ENCODE measurements at places on chromosomes 2 and 18.

DNA sequence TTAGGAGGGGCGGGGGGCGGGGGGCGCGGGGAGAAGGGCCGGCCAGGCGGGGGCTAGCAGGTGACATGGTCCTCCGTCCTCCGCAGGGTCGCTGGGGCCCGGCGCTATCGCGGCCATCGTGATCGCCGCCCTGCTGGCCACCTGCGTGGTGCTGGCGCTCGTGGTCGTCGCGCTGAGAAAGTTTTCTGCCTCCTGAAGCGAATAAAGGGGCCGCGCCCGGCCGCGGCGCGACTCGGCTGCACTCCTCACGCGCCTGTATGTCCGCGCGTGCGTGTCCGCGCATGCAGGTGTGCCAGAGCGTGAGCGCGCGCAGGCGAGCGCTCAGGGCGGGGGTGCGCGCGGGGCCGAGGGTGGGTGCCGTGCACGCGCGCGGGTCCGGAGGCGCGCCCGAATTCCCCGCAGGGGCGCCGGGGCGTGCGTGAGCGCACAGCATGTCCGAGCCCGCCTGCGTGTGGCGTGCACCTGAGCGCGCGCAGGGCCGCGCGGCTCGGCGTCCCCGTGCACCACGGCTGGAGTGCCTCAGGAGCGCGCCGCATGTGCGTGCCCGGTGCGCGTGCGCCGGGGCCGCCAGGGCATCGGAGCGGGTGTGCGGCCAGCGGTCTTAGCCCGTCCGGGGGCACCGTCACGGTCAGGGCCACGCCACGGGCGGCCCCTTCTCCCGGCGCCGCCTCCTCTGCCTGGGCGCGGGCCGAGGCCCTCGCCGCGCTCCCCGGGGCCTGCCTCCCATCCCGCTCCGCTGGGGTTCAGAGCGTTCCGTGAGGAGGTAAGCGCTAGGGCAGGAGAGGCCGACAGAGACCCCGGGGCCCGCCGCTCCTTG is 6.3 kb downstream of the SNORC start:
- no peak for DNase-seq

GRCh38 chr18:62324917-62325805 is at the start of gene TNFRSF11A:
Gene TNFRSF11A, plus strand, starts transcription at chr18:62325310. Its CDS starts 43 bp downstream, at chr18:62325353.
- DNase-seq: no peak

DNA sequence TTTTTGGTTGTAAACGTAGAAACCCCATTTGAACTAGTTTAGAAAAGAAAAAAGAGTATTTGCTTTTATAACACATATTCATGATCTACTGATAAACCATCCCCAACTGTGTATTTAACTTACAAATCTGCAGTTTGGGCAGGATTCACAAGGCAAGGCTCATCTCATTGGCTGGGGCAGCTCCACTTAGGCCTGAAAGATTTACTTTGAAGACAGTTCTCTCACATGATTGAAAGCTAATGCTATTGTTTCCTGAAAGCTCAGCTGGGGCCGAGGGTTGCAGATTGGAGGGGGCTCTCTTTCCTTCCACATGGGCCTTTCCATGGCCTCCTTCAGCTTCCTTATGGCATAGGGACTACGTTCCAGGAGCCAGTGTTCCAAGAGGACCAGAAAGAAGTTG is 47.4 kb downstream of the ARHGAP15 start:
- DNase-seq: no peak

DNA sequence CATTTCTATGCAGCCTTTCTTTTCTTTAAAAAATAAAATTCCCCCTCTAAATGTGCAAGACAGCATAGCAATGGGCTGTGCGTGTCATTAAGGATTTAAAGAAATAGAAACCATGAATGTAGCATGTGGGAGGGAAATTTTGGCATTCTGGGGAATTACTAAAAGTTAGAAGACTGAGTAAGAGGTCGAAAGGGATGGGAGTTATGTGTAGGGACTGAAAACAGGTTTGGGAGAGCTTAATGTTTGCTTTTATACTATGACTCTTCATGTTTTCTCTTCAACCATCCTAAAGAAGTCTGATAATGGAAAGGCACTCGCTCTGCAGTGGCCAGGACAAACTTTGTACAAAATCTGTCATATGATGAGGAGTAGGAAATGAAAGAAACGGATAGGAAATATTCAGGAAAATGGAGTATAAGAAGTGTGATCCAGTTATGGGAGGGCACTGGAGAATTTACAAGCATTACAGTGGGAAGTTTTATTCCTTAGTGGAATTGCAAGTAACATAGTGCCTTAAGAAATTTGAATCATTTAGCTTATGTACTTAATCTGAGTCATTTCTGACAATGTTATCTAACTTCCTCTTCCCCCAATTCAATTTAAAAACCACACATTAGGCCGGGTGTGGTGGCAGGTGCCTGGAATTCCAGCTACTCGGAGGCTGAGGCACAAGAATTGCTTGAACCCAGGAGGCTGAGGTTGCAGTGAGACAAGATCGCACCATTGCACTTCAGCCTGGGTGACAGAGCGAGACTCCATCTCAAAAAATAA is 20.6 kb downstream of the TMEM87B start:
- DNase-seq: no peak

- DNase-seq: no peak
These were observed 223.6 kb upstream of the GULP1 start for GRCh38 chr2:188068093-188068492.

DNA sequence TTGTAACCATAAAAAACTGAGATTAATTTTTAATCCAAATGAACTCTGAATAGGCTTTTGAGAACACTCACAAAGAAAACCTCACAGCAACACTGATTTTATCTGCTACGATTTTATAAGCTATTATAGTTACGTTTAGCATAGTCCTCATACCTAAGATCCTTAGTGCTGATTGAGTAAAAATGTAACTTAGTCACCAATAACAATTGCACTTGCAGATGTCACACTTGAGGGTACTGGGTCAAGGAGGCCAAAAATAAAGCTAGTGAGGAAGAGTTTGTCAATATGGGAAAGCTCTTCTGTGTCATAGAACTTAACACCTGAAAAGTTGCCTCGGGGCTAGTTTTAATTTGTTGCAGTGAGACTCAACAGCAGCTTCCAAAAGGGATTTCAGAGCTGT is 706.5 kb upstream of the FAM98A start:
- no peak for DNase-seq

DNA sequence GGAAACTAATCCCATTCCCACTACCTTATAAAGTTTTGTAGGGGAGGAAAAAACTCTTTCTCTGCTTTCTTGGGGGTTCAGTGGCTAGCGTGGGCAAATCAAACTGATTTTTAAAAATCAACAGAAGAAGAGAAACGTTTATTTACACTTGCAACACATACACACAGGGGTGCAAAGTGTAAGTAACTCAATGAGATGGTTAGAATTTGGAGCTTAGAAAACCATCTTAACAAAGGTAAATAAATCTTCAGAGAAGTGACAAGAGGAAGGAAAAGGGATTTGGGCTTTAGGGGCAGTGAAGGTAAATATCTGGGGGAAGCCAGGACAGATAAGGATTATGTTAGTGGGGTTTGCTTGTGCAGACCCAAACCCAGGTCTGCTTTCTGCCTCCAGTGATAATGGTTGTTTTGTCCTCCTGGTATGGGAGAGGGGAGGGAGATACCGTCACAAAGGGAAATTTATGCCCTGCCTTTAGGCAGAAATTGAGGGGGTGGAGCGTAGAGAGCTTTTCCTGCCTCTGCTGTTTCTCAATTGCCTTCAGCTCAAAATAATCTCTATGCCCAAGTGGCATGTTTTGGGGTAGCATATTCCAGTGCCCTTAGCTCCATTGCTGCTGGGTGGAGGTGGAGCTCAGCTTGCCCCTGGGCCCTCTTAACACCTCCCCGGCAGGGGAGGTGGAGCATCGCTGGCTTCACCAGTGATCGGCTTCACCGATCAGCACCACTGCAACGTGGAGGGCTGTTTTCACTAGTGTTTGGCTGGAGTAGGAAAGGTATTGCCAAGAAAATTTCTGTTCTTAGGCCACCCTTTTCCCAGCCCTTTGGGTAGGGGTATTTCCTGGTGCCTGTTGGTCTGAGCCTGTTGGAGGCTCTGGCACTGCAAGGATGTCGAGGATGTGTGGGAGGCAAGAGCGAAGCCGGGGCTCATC is 92.2 kb downstream of the TEX51 start:
- DNase-seq: no peak

GRCh38 chr2:150319658-150320555 is 167.6 kb downstream of the RND3 start:
- DNase-seq: no peak

All from NCI-H2081 treated with DMSO at 0.1 percent for 48 hours (cell line).